ENCODE measurements at places on chromosomes 5 and 9.

DNA sequence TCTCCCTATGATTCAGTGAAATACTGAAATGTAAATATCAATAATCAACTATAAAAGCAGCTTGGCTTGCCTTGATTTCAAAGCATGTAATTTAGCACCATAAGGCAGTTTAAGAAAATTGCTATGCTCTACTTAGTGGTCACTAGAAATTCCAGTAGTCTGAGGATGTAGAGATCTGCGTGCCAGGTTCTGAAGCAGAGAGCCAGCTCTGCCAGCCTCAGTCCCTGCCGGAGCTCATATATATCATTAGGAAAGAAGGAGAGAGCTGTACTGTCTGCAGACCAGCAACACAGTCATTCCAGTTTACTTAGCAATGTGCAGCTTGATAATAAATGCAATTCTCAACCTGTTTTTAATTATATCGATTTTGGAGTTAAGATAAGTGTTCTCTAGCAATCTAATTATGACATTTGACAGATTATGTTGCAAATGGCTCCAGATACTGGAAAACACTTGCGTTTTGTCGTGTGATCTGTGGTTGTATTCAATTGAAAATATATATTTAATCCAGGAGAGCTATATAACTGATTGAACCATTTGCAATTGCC is 540.5 kb downstream of the CTNND2 start:
- DNase-seq = no peak

DNA sequence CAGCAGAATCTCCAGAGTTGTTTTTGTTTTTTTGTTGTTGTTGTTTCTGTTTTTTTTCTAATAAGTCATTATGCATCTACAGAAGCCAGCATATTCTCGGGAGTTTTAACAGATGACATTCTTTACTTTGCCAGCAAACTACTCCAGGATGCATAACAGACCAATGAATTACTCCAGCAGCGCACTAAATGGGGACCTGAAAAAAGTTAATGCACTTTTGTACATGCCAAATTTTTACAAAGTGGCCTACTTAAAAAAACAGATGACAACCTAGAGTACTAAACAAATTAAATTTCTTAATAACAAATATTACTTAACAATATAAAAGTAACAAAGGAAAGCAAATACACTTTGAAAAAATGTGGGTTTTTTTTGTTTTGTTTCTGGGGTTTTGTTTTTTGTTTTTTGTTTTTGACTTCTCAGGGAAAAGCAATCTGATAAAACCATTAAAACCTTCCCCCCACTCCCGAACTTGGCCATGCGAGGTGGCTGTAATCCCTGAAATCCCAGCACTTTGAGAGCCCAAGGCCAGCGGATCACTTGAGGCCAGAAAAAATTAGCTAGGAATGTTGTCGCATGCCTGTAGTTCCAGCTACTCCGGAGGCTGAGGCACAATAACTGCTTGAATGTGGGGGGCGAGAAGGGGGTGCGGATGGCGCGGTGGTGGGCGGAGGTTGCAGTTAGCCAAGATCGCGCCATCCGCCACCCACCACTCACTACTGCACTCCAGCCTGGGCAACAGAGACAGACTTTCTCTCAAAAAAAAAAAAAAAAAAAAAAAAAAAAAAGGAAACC is 352.4 kb downstream of the CETN3 start:
- DNase-seq = no peak

- DNase-seq = no peak
Measured at GRCh38 chr5:121432-121831, 29.5 kb downstream of the PLEKHG4B start.

DNA sequence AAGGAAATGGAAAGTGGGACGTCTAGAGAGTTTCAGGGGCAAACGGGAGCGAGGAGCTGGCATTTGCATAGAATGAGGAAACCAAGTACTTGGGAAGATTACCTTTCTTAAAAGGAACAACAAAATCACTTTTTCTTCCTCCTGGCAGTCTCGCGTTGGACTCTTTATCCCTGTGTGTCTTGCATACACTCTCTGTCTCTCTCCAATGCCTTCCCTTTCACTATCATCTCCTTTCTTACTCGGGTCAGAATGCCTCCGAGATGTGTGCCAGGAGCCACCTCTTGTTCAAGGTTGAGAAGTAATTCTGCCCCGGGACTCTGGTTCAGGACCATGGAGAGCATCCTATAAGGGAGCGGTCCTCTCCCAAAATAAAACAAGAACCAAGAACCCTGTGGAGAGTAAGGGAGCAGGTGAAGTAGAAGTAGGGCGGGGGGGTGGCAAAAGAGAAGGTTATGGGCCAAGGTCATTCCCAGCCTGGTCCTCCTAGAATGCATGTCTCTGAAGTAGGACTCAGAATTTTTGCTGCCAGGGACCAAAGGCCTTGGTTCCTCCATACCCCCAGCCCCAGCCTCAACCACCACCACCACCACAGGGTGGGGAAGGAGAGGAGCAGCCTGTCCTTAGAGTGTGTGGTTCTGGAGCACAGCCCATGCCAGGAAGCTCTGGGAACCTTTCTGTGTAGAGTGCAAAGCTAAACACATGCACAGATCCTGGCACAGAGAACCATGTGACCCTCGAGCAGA is 72.1 kb upstream of the ARAP3 start:
- no peak for DNase-seq

DNA sequence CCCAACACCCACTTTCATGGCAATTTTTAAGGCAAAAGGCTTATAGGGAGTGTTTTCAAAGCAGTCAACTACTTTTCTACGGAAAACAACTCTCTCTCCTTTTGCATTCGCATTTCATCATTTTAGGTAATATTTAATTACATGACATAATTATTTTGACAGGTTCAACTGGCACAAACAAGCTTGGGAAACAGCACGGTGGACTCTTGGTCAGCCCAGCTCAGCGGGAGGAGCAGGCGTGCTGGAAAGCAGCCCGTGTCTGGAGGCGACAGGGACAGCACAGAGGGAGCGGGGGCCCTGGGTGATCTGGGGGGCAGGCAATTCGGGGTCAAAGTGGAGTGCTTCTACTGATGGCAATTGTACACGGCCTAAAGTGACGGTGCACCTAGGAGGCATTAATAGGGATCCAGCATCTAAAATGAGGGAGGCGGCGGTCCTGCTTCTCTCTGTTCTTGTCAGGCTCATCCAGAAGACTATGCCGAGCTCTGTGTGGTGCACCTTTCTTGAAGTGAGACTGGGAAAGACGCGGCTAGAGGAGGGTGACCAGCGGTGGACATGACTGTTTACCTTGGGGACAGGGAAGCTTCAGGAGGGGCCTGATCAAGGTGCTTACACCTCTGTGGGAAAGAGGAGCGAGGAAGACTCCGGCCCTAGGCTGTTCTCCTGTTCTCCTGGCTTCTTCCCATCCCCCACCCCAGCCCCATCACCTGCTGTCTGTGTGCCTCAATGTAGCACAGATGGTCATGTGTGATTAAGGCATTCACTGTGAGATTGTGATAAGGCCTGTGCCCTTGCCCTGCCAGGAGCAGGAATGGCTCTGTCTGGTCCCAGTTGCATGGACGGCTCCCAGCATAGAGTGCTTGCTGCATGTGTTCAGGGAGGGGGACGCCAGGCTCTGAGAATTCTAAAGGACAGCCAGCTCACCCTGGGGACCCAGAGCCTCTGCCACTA is 3.4 kb downstream of the MYMK start:
- DNase-seq = peak; percentile 20

Measured in NCI-H524 treated with DMSO at 0.1 percent for 48 hours (cell line).